ENCODE measurements at places on chromosomes 11 and 22.
A peak's percentile ranks its signal among the peaks of the same experiment; 100 is the strongest.

- DNase-seq: no peak
Observed at GRCh38 chr11:617912-618682, 2.3 kb upstream of the IRF7 start.

DNA sequence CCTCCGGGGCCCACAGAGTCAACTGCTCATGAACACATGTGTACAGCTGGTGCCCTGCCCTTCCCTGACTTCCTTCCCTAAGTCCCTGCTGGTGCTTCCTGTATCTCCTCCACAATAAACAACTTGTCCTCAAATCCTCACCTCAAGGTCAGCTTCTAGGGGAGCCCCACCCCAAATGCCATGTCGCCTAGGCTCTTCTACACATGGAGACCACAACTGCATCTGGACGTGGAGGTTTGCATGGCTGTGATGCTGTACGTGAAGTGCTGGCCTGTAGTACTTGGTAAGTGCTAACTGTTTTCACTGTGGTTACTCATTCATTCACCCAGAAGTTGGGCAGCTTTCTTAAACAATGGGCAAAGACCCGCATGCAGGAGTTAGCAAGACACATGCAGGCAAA, 359.5 kb downstream of the SHANK2 start:
- DNase-seq: no peak

GRCh38 chr22:46602025-46602424, 18.2 kb upstream of the GRAMD4 start:
- DNase-seq: no peak

GRCh38 chr22:44665115-44665514, 36.9 kb upstream of the PRR5 start:
- DNase-seq: no peak

GRCh38 chr11:114110952-114111947, 51.7 kb downstream of the ZBTB16 start:
- no peak for DNase-seq

GRCh38 chr22:22802339-22802970, 85.2 kb upstream of the IGLL5 start:
- no peak for DNase-seq

- DNase-seq: no peak
Observed at GRCh38 chr22:46606886-46607285, 13.3 kb upstream of the GRAMD4 start.

DNA sequence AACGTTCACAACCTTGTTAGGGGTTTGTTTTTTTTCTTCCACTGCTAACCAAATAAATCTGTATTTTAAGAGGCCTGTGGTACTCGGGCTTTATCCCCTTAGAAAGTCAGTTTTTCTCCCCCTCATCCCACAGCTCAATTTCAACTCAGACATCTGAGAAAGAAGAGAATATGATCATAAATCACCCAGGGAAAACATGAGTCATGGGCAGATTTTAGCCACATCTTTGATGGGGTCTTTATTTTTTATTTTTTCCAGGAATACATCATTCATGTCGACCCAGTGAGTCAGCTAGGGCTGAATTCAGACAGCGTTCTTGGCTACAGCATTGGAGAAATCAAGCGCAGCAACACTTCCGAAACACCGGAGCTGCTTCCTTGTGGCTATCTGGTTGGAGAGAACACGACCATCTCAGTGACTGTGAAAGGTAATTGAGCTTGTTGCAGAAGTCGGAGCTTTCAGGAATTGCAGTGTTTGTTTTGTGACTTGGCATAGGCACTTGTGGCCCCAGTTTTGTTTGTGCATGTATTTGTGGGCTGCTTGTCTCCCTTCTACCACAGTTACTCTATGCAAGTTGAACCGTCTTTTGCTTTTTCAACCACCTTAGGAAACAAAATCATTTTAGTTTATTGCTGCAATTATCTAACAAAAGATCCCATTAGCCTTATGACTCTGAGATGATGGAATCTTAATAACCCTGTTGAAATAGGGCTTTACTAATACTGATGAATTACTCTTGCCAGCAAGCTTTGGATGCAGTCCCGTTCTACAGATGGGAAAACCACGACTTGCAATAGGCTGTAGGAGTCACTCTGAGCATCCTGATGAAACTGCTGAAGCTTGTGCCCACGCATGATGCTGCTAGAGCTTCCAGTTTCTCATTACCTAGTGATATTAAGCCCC, 62.7 kb downstream of the DBX1 start:
- DNase-seq: peak; percentile 98

- DNase-seq: no peak
Observed at GRCh38 chr11:123100379-123101085, 38.6 kb upstream of the HSPA8 start.

GRCh38 chr11:107744736-107745135, 32.9 kb upstream of the SLN start:
- no peak for DNase-seq

DNA sequence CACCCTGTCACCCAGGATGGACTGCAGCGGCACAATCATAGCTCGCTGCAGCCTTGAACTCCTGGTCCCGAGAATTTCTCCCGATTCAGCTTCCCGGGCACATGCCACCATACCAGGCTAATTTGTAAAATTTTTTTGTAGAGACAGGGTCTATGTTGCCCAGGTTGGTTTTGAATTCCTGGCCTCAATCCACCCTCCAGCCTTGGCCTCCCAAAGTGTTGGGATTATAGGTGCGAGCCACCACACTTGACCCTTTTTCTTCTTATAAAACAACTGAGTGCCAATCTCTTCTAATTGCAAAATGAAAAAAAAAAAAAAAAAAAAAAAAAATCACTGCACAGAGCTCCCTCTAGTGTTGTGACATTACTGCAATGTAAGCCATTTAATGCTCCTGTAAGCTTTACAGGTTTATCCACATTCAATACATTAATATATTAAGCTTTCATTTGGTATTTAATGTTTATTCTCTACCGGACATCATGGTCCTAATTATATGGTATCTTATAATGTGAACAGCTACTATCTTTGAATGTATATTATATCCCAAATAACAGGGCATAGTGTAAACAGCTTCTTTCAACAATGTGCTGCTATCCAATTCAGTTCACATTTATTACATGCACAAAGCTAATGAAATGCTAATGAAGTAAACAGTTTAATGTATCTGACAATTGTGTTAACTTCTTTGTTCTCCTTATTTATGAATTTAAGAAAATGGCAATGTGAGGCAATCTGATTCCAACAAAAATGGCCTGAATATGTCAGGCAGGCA, 44.6 kb downstream of the COPB1 start:
- peak; percentile 31 for DNase-seq

DNA sequence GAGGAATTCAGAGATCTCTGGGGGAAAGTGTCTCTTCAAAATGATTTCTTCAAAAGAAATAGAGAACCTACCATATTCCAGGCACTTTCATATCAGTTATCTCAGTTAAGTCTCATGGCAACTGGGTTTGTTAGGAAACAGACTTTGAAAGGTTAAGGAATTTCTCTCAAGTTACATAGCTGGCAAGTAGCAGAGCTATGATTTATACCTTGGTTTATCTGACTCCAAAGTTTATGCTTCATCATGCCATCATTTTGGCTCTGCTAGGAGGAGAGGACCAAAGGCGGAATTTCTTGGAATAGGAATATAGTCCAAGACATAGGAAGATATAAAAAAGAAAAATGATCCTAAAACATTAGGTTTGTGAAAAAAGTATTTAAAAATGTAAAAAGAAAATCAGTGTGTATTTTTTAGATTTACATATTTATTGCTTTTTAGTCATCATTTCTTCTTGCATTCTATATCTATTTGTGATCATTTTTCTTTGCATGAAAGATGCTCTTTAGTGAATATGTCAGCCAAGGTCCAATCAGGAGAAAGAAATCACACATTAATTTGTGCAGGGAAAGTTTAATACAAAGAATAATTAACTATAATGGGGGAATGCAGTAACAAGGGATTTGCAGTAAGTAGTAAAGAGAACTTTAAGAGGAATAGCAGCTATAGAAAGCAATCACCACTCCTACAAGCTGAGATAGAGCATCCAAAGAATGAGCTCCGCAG, 199.1 kb upstream of the ZBED5 start:
- DNase-seq: no peak

DNA sequence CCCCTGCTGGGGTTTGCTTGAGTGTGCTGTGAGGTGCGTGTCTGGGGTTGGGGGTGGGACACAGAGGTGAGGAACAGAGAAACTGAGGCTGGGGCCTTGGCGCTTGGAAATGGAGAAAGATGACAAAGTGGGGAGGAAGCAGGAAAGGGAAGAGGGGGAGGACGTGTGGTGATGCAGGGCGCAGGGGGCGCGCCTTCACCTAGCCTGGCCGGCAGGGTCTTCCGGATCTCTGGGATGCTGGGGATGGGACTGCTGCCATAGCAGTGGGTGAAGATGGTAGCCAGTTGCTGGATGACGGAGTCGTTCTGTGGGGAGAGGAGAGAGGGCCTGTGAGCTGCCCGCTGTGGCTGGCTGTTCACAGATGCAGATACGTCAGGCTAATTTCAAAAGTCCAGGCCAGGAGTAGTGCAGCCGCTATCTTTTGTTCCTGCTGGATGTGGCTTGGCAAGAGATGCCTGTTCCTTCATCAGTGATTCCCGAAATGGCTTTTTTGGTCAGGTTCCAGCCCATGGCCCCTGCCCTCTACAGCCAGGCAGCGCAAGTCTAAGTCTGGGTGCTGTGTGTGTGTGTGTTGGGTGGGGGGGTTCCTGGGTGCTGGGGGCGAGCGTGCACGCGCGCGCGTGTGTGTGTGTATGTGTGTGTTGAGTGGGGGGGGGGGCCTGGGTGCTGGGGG, 54.8 kb downstream of the NAT10 start:
- DNase-seq: no peak

GRCh38 chr11:75424396-75424795, 8.6 kb downstream of the KLHL35 start:
- no peak for DNase-seq

GRCh38 chr11:17651681-17652080, 67.7 kb upstream of the MYOD1 start:
- no peak for DNase-seq

DNA sequence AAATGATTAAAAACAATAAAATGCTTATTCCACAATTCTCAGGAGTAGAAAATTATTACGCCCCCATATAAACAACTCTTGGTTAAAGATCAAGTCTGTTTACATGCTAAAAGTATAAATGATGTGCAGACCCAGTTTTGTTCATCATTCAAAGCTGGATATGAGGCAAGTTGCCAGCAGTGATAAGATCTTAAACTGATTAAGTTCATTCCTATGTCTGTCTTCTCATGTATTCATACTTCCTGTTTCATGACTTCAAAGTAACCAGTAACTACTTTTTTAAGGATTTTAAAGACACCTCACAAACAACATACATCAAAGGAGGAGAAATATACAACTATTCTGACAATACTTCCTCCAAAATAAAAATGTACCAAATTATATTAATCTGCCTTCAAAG, 55.0 kb upstream of the ARHGAP32 start:
- peak; percentile 16 for DNase-seq

DNA sequence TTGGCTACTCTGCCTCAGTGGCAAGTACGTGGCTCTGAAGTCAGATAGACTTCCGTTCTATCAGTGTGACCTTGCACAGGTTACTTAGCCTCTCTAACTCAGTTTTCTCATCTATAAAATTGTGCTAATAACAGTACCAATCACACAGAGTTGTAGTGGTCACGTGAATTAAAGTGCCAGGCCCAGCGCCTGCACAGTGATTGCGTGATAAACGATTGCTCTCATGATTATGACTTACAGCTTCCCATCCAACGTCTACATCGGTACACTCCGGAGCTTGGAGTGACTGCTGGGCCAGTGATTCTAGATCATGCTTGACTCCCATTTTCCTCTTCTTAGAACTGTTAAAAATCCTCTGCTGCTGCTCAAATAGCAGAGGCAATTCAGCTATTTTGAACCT, 221.8 kb downstream of the CEP164 start:
- DNase-seq: no peak
